ENCODE measurements at places on chromosomes 7 and 10. TPM values are rescaled to one million over a fixed set of nuclear protein-coding genes. Genes with fewer than 3 reads are reported as not detected.

GRCh38 chr7:96686305-96686704 lies 23.3 kb downstream of the SEM1 start:
- H3K4me3 ChIP-seq, result no peak overlapping the region
- no peaks in the 10 kb centered on the region for H3K4me1 ChIP-seq
- H3K36me3 ChIP-seq, result peaks cover 40% of the 10 kb centered on the region
- DNase-seq, result no peak
- no peak overlapping the region for H3K27ac ChIP-seq
- no peaks in the 10 kb centered on the region for H3K27me3 ChIP-seq

DNA sequence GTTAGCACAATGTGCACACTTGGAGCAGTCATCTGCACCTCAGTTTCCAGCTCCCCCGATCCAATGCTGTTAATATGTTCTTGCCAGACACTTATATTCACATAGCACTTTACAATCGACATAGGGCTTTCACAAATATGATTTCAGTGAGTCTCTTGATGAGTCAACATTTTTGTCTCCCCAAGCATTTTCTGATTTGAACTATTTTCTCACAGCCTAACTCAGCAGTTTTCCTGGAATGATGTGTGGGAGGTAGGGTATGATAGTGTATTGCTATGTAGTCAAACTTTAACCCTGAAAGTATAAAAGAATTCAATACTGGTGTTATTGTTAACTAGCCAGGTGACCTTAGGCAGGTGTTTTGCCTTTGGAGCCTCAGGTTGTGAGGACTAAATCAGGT lies 82.5 kb upstream of the LRGUK start:
- no peak overlapping the region for H3K4me3 ChIP-seq
- H3K27me3 ChIP-seq, result no peaks in the 10 kb centered on the region
- peaks cover 18% of the 10 kb centered on the region for H3K36me3 ChIP-seq

DNA sequence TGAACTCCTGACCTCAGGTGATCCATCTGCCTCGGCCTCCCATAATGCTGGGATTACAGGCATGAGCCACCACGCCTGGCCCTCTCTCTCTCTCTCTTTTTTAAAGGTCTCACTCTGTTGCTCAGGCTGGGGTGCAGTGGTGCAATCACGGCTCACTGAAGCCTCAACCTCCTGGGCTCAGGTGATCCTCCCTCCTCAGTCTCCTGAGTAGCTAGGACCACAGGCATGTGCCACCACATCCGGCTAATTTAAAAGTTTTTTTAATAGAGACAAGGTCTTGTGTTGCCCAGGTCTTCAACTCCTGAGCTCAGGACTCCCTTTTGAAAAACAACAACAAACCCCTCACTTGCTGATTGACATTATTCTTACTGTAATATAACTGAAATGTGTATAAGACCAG lies 11.6 kb downstream of the PALD1 start:
- H3K36me3 ChIP-seq, result no peaks in the 10 kb centered on the region
- no peak overlapping the region for H3K27ac ChIP-seq
- no peak for DNase-seq
- no peak overlapping the region for H3K4me3 ChIP-seq
- H3K27me3 ChIP-seq, result peaks cover 12% of the 10 kb centered on the region

GRCh38 chr7:106099539-106099938 lies 12.6 kb downstream of the SYPL1 start:
- no peak overlapping the region for H3K4me3 ChIP-seq
- H3K27ac ChIP-seq, result no peak overlapping the region
- peaks cover 2% of the 10 kb centered on the region for H3K36me3 ChIP-seq
- no peaks in the 10 kb centered on the region for H3K27me3 ChIP-seq
- no peak for DNase-seq

DNA sequence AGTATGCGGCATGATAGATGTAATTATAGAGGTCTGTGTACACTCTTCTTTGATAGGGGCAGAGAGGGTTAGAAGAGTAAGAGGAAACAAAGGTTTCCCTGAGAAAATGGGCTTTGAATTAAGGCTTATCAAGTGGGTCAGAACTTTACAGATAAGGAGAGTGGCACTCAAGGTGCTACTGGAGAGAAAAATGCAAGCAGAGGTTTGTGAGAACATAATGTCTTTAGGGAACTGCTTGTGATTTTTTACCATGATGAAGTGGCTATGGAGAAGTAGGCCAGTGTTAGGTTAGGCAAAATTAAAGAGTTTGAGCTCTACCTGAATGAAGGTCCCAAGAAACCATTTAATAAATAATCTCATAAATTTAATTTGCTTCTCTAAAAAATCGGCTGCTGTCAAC lies 14.3 kb downstream of the STARD3NL start:
- peaks cover 5% of the 10 kb centered on the region for H3K4me1 ChIP-seq
- H3K36me3 ChIP-seq, result peaks cover 11% of the 10 kb centered on the region
- H3K27ac ChIP-seq, result no peak overlapping the region
- no peaks in the 10 kb centered on the region for H3K27me3 ChIP-seq

DNA sequence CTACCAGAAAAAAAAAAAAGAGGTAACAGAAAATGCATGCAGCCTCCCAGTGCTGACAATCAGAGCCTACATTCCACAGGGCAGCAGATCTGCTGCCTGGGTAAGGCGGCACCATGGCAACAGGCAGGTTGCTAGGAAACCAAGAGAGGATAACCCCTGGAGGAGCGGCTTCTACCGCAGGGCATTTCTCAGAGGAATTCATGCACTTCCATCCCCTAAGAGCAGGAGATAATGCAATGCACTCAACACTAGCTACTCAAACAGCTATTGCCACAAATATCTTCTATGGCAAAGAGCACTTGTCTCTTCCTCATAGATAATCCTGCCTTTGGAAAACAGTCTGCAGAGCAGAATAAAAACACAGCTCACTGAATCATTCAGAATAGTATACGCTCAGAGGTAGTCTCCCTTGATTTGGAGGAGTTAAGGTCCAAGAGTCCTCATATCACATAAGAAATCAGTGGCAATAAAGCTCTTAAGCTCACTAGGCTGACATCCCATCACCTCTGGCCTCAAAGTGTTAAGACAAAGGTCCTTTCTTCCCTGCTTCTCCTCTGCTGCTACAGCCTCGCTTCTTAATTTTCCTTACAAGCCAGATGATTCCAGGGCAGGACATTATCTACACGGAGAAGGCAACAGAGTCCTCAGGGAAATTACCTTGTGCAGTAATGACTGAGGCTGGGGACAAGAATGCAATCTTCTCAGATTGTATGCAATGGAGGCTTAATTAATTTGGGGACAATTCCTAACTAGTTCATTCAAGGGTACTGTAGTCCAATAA lies 10.7 kb downstream of the PSAP start:
- H3K27me3 ChIP-seq, result no peaks in the 10 kb centered on the region
- DNase-seq, result peak; percentile 66
- no peaks in the 10 kb centered on the region for H3K36me3 ChIP-seq
- H3K4me3 ChIP-seq, result no peak overlapping the region

GRCh38 chr10:71212318-71213126 lies at the start of gene UNC5B:
Gene UNC5B, plus strand, starts transcription at chr10:71212570. Its CDS starts 416 bp downstream, at chr10:71212986.
- peaks cover 20% of the 10 kb centered on the region for H3K4me1 ChIP-seq
- DNase-seq, result peak; percentile 91
- H3K4me3 ChIP-seq, result peak within 1 kb of the TSS; percentile 75
- peak within 1 kb of the TSS; percentile 71 for H3K27ac ChIP-seq
- H3K27me3 ChIP-seq, result peaks cover 67% of the 10 kb centered on the region
- no peaks in the 10 kb centered on the region for H3K36me3 ChIP-seq

DNA sequence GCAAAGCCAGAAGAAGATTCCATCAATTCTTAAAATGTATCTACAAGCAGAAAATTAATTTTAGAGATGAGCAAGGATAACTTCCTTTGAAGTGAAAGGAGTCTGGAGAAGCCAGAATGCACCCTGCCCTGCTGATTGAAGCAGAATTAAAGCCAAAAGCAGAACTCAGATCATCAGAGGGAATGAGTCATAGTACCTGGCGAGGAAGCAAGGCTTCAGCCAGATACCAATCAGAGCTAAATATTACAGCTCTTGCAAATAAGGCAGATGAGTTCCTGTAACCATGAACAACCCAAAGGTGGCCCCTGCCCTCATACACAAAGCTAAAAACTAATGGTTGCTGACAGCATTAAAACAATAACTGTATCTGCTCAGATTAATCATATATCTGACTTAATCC lies 10.4 kb downstream of the HTR7 start:
- peaks cover 6% of the 10 kb centered on the region for H3K27me3 ChIP-seq
- no peaks in the 10 kb centered on the region for H3K4me1 ChIP-seq
- peaks cover 6% of the 10 kb centered on the region for H3K36me3 ChIP-seq
- DNase-seq, result no peak
- no peak overlapping the region for H3K4me3 ChIP-seq

- peaks cover 1% of the 10 kb centered on the region for H3K4me1 ChIP-seq
- H3K4me3 ChIP-seq, result no peak overlapping the region
These were observed 55.9 kb downstream of the ELFN1 start for GRCh38 chr7:1725766-1726630.

Gene RPP38
- total RNA-seq, result 19.0 TPM

Gene EMX2
- total RNA-seq, result 0.89 TPM
